ENCODE measurements at places on chromosomes 16 and 17. TPM values are rescaled to one million over a fixed set of nuclear protein-coding genes. Genes with fewer than 3 reads are reported as not detected.
A peak's percentile ranks its signal among the peaks of the same experiment; 100 is the strongest.

The NOS2 gene
- total RNA-seq: 0.06 TPM

DNA sequence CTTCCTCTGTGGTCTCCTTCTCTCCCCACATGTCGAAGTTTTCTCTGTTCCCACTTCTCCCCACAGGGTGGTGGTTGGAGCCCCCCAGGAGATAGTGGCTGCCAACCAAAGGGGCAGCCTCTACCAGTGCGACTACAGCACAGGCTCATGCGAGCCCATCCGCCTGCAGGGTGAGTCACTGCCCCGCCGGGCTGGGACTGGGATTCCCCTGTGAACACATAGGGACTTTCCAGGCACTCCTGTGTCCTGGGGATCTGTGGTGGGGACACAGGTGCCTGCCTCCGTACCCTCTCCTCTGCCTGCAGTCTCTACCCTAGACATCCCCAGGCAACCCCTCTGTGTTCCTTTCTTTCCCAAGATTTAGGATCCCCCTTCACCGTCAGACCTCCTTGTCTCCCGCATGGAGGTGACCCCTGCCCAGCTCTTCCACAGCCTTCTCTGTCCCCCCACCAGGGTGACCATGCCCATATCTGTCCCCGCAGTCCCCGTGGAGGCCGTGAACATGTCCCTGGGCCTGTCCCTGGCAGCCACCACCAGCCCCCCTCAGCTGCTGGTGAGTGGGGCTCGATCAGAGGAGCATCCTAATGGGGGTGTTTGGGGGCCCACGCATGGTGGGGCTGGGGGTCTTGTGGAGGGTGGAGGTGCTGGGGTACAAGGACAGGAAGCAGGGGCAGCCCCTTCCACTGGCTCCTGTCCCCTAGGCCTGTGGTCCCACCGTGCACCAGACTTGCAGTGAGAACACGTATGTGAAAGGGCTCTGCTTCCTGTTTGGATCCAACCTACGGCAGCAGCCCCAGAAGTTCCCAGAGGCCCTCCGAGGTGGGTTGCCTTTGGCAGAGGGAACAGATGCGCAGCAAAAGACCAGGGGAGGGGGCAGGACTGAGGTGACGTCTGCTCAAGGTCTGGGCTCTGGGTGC is 5.8 kb downstream of the ITGAM start:
- peak; percentile 19 for DNase-seq

DNA sequence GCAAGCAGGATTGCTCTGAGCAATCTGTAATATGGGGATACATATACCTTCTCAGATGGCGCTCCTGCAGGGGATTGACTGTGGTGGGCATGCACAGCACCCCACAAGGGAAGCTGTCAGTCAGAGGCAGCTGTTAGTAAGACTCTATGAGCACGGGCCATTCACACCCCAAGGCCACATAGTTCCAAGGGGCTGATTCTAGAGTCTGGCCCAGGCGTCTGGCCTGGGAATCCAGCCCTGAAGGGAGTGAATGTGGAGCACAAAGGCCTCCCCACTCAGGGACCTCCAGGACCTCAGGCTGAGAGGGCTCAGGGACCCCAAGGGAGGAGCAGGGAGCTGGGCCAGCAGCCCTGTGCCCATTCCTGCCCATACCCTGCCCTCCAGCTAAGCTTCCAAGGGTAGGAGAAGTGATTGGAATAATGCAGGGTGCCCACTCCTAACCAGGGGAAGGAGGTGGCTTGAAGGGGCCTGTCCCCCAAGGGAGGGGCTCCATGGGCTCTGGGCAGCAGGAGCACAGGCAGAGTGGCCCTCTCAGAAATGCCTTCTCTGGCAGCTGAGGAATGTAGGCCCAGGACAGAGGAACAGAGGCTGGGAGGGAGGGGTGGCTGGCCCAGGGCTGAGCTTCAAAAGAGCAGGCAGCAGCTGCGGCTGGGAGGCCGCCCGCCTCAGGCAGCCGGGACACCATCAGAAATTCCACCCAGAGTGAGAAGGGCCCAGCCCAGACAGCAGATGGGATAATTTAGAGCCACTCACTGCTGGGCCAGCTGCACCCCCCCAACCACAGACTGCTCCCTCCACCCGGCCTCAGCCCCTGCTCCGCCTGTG is 48.9 kb upstream of the MRPS23 start:
- peak; percentile 84 for DNase-seq

DNA sequence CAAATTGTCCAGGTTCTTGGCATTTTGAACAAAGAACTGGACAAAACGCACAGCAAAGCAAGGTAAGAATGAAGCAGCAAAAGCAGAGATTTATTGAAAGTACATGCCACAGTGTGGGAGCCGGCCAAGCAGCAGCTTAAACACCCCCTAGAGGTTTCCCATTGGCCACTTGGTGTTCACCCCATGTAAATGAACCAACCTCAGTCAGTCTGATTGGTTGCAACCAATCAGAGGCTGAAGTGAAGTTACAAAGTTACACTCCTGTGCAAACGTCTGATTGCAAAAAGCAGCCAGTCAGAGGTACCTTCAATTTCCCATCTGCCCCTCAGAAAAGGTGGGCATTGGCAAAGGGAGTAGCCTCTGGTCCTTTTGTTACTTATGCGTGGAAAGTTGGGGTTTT is 8.8 kb upstream of the ZNF263 start:
- no peak for DNase-seq

GRCh38 chr17:30343796-30344195 is 9.9 kb upstream of the TMIGD1 start:
- no peak for DNase-seq

GRCh38 chr17:79842136-79842655 is 3.0 kb upstream of the CBX4 start:
- no peak for DNase-seq
